ENCODE measurements at places on chromosomes 6 and 20.

DNA sequence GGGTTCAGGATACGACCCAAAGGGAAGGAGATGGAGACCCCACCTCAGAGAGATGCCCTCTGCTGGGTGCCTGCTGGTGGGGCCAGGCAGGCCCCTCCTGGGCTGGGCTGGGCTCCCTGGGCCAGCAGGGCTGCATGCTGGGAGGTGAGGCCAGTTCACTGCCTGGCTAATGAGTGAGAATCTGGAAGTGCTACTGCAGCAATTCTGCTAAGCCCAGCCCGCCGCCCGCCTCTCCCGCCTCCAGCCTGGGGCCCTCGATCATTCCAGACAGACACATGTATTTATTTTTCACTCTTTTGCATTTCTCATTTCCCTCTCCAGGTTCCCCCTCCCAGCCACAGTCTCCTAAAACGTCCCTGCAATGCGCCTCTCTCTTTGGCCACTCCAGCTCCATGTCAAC is 79.6 kb downstream of the CDH22 start:
- DNase-seq: no peak

GRCh38 chr6:111980971-111981840 is 72.7 kb upstream of the CCN6 start:
- DNase-seq: no peak

GRCh38 chr20:24136659-24137246 is 148.2 kb upstream of the GGTLC1 start:
- no peak for DNase-seq

GRCh38 chr6:149889326-149889725 is 8.6 kb downstream of the RAET1E start:
- DNase-seq: no peak

GRCh38 chr6:167396068-167396658 is 71.3 kb downstream of the TTLL2 start:
- DNase-seq: no peak

- no peak for DNase-seq
Observed at GRCh38 chr20:62540504-62540903, 64.7 kb upstream of the GATA5 start.

GRCh38 chr6:15386756-15387112 is 140.9 kb downstream of the JARID2 start:
- no peak for DNase-seq

GRCh38 chr6:43231735-43232450 is 2.6 kb upstream of the DNPH1 start:
- DNase-seq: no peak

DNA sequence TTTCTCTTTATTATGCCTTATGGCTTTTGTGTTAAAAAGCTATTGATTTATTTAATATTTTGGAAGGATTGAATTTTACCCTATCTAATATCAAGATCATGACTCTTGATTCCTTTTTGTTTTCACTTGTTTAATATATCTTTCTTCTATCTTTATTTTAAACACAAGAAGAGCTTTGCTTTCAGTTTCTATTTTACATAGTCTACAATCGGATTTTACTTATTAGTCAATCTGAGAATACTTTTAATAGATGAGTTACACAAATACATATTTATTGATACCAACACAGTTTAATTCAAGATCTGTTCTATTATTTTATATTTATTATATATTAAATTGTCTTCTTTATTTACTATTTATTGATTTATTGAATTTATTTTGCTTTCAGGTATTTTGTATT is 218.8 kb downstream of the ESR1 start:
- DNase-seq: no peak

DNA sequence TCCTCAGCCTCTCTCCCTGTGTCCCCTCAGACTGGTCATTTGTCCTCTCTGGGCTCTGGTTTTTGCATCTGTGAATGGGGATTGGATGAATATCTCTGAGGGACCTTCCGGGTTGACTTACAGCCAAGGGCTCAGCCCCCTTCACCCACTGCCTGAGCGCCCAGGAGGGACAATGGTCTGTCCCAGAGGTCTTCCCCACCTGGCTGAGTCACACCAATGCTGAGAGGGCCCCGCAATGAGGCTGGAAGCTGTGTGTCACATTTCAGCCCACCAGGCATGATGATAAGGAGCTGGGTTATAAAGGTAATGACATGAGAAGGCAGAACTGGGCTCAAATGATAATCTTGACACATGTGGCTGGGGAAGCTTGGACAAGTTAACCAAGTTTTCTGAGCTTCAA is 70.5 kb downstream of the TOX2 start:
- DNase-seq: no peak

- no peak for DNase-seq
Observed at GRCh38 chr6:96521306-96521643, 331 bp upstream of the UFL1 start.

GRCh38 chr6:163984124-163984936 is 569.8 kb downstream of the QKI start:
- no peak for DNase-seq

DNA sequence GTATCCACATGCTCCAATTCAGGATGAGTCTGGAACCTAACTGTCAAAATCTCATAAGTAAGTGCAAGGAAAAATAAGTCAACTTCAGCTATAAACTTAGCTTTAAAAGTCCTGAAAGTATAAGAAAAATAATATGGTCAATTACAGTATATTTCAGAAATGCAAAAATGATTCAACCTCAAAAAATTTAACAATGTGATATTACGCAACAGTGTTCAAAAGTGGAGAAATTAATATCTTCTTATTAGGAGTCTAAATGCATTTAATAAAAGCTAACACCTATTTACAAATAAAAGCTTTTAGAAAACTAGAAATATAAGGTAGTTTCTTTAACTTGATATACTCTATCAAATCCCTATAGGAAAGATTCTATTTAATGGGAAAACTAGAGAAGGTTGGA is 111.2 kb upstream of the OPRM1 start:
- DNase-seq: no peak

- no peak for DNase-seq
Observed at GRCh38 chr6:134123666-134124208, 71.3 kb upstream of the SLC2A12 start.

- DNase-seq: peak; percentile 56
Observed at GRCh38 chr6:13485923-13486562, 1.4 kb downstream of the GFOD1 start.

DNA sequence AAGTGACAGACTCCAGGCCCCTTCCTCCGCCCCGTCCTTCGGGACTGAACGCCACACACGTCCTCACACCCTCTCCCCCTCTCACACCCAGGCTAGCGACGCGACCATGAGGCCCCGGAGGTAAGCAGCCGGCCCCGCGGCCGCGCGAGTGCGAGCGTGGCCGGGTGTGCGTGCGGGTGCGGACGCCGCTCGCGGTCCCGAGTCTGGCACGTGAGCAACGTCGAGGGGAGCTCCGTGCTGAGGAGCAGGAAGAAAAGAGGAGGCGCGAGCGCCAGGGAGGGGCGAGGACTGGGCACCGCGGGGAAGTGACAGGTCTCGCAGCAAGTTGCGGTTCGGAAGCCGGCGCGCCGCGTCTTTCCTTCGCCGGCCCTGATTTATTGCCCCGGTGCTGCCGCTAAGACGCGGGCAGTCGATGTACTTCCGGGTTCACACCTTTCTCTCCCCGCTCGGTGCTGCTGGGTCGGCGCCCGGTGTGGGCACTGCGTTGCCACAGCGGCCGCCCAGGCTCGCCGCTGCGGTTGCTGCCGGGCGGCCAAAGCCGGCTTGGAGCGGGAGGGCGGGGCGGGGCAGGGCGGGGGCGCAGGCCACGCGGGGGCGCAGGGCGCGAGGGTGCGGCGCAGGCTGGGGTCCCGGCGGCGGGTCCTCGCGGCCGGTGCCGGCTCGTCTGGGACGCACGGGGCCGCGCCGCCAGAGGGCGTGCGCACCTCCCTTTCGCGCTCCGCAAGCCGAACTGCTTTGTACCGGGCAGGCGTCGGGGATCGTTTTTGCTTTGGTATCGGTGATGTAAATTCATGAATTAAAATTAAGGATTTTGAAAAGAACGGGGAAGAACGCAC is 15.8 kb upstream of the LIN28B start:
- peak; percentile 65 for DNase-seq

Data from stimulated activated CD8-positive, alpha-beta memory T cell treated with anti-CD3 and anti-CD28 coated beads, Interleukin-4, amount 100 ng/mL, for 48 hours (primary cell).